ENCODE measurements at places on chromosomes 3 and 15. TPM values are rescaled to one million over a fixed set of nuclear protein-coding genes. Genes with fewer than 3 reads are reported as not detected.

DNA sequence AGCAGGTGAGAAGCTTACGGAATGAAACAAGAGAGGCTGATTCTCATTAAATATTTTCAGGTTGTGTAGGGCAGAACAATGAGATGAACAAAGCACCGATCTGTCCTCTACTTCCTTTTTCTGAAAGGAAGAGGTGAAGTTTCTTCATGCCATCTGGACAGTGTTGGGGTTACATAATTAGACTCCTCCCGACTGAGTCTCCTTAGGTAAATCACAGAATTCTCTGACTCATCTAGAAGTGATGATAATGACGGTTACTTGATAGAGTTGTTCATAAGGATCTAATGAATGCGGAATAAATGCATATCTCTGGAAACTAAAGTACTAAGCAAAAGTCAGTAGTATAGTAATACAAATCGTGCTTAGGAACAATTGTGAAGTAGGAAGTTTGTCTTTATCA is 21.2 kb downstream of the CRTC3 start:
- peaks cover 9% of the 10 kb centered on the region for H3K4me1 ChIP-seq
- no peaks in the 10 kb centered on the region for H3K27me3 ChIP-seq
- no peak for DNase-seq
- no peak overlapping the region for H3K27ac ChIP-seq
- no peak overlapping the region for H3K4me3 ChIP-seq

The TLR9 gene
- 0.81 TPM for total RNA-seq

GRCh38 chr15:90326441-90326840 is 25.6 kb upstream of the ZNF774 start:
- no peaks in the 10 kb centered on the region for H3K4me1 ChIP-seq
- no peak for DNase-seq
- H3K27me3 ChIP-seq, result no peaks in the 10 kb centered on the region
- no peaks in the 10 kb centered on the region for H3K36me3 ChIP-seq

- DNase-seq, result no peak
- H3K27ac ChIP-seq, result no peak overlapping the region
- peaks cover 4% of the 10 kb centered on the region for H3K36me3 ChIP-seq
- H3K4me3 ChIP-seq, result no peak overlapping the region
Measured at GRCh38 chr3:64234571-64234970, 9.3 kb upstream of the PRICKLE2 start.

- no peaks in the 10 kb centered on the region for H3K36me3 ChIP-seq
- H3K4me3 ChIP-seq, result no peak overlapping the region
- DNase-seq, result no peak
- H3K27ac ChIP-seq, result no peak overlapping the region
Measured at GRCh38 chr15:69086427-69087204, 72.1 kb downstream of the NOX5 start.

The IL5RA gene
- total RNA-seq, result not detected

DNA sequence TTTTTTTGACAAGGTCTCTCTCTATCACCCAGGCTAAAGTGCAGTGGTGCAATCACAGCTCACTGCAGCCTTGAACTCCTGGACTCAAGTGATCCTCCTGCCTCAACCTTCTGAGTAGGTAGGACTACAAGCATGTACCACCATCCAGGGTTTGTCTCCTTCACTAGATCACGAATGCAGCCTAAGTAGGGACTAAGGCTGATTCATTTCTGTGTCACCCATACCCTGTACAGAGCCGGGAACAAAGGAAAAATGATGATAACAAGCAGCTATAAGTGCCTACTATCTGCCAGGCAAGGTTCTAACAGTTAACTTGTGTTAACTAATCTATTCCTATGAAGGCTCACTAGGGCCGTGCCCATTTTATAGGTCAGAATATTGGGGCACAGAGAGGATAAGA is 7.0 kb downstream of the TMEM40 start:
- H3K4me1 ChIP-seq, result no peaks in the 10 kb centered on the region
- DNase-seq, result no peak
- no peaks in the 10 kb centered on the region for H3K36me3 ChIP-seq
- no peaks in the 10 kb centered on the region for H3K27me3 ChIP-seq

DNA sequence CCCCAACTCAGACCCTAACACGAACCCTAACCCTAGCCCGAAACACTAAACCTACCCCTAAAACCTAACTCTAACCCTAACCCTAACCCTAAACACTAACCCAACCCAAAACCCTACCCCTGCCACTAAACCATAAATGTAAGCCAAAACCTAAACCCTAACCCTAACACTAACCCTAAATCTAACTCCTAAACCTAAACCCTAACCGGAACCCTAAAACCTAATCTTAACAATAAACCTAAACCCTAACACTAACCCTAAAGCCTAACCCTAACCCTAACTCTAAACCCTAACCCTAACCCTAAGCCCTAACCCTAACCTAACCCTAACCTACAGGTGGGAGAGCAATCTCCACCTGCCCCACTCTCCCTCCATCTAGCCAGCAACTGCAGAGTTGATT is 152.3 kb downstream of the OR4M2 start:
- no peak overlapping the region for H3K4me3 ChIP-seq
- no peak overlapping the region for H3K27ac ChIP-seq
- H3K36me3 ChIP-seq, result no peaks in the 10 kb centered on the region
- no peaks in the 10 kb centered on the region for H3K4me1 ChIP-seq

- no peak overlapping the region for H3K27ac ChIP-seq
- H3K4me1 ChIP-seq, result no peaks in the 10 kb centered on the region
- H3K36me3 ChIP-seq, result no peaks in the 10 kb centered on the region
- no peak overlapping the region for H3K4me3 ChIP-seq
Measured at GRCh38 chr15:70259028-70259424, 161.3 kb upstream of the TLE3 start.

DNA sequence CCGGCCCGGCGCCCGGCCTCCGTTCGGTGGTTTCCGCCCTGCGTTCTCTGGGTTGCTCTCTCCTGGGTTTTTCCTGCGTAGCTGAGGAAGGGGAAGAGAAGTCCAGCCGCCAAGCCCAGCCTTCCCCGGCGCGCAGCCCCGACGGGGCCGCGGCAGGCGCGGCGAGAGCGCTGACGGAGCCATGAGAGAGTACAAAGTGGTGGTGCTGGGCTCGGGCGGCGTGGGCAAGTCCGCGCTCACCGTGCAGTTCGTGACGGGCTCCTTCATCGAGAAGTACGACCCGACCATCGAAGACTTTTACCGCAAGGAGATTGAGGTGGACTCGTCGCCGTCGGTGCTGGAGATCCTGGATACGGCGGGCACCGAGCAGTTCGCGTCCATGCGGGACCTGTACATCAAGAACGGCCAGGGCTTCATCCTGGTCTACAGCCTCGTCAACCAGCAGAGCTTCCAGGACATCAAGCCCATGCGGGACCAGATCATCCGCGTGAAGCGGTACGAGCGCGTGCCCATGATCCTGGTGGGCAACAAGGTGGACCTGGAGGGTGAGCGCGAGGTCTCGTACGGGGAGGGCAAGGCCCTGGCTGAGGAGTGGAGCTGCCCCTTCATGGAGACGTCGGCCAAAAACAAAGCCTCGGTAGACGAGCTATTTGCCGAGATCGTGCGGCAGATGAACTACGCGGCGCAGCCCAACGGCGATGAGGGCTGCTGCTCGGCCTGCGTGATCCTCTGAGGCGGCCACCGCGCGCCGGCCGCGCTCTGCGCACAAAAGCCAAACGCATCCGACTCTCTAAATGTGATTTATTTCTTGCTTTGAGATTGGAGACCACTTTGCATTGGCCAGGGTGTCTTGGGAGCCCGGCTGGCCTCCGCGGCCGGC is 727 bp downstream of the RAP2B start:
- peaks cover 2% of the 10 kb centered on the region for H3K4me1 ChIP-seq
- no peaks in the 10 kb centered on the region for H3K27me3 ChIP-seq
- DNase-seq, result peak; percentile 58
- H3K36me3 ChIP-seq, result no peaks in the 10 kb centered on the region

The ZBBX gene
- total RNA-seq, result not detected

DNA sequence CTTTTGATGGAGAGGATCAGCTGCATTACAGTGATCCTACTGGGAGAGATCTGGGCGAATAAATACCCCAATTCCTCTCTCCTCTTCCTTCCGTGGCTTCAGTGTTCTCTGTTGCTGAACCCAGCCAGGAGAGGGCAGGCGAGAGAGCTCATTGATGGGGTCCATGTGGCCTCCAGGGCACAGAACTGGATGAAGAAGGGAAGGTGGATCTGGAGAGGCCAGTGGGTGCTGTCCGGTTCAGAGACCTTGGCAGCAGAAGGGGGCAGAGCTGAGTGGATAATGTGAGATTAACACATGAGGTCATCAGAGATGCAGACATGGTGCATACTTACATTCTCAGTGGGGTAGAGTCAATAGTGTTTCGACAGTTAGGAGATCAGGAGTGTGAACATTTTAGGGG is 193.6 kb downstream of the CLSTN2 start:
- H3K4me3 ChIP-seq, result no peak overlapping the region
- peaks cover 1% of the 10 kb centered on the region for H3K27me3 ChIP-seq
- no peaks in the 10 kb centered on the region for H3K4me1 ChIP-seq

The KBTBD12 gene
- total RNA-seq, result 7.6 TPM

DNA sequence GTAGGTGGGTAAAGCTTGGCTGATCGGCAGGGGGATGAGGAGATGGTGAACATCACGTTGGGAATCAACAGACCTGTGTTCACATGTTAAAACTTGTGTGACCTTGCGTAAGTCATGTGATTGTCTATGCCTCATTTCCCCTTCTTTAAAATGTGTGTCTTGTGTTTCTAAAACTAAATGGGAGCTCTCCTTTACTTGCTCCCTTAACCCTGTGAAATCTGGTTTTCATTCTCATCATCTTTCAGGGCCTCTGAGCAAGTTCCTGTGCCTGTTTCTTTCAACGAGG is 29.7 kb upstream of the IREB2 start:
- no peak overlapping the region for H3K27ac ChIP-seq
- H3K4me1 ChIP-seq, result no peaks in the 10 kb centered on the region
- no peaks in the 10 kb centered on the region for H3K36me3 ChIP-seq

The SERPINI2 gene
- 0.49 TPM for total RNA-seq

The SLC9C1 gene
- 0.81 TPM for total RNA-seq

DNA sequence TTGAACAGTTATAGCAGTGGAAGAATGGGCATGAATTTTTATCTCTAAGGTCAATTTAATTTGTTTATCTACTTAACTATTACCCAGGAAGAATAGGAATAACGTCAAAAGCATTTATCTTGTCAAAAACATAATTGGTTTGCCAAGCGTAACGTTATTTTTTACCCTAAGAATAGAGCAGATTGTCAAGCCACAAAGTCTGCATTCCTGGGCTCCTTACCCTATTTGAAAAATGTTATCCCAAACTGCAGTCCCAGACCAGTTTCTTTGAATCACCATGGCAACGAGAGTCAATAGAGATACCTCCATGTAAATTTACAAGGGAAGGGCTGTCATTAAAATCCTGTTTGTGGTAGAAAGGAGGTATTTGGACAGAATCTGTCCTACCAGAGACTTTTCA is 61.1 kb downstream of the CPNE4 start:
- no peaks in the 10 kb centered on the region for H3K27me3 ChIP-seq
- H3K27ac ChIP-seq, result peak overlapping the region; percentile 36
- DNase-seq, result no peak
- no peaks in the 10 kb centered on the region for H3K36me3 ChIP-seq
- H3K4me1 ChIP-seq, result peaks cover 14% of the 10 kb centered on the region

The ZNF80 gene
- 0.15 TPM for total RNA-seq

GRCh38 chr3:158602227-158602626 is 31.2 kb downstream of the MLF1 start:
- no peak overlapping the region for H3K4me3 ChIP-seq
- no peak overlapping the region for H3K27ac ChIP-seq
- H3K27me3 ChIP-seq, result no peaks in the 10 kb centered on the region
- no peak for DNase-seq
- H3K36me3 ChIP-seq, result no peaks in the 10 kb centered on the region
- no peaks in the 10 kb centered on the region for H3K4me1 ChIP-seq

The ZBTB38 gene
- total RNA-seq, result 132 TPM

DNA sequence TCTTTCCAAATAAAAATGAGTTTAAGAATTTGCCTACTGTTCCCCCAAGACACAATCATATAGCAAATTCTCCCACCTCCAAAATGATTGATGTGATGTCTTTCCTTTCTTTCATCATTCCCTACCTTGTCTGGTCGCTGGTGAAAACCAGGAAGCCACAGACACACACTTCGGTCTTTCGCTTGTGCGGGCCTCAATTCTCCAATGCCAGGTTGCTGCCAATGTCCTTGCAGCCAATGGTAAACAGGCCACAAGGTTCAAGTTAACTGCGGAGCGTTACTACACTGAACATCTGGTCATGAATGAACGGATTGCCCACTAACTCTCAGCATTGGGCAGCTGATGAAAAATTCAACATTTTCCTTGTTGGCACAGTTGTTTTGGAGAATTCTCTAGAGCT is 192.2 kb downstream of the FOXP1 start:
- DNase-seq, result no peak
- H3K27me3 ChIP-seq, result no peaks in the 10 kb centered on the region
- H3K27ac ChIP-seq, result no peak overlapping the region
- H3K36me3 ChIP-seq, result no peaks in the 10 kb centered on the region

The OR5K1 gene
- total RNA-seq, result not detected

- H3K4me1 ChIP-seq, result no peaks in the 10 kb centered on the region
- no peaks in the 10 kb centered on the region for H3K36me3 ChIP-seq
- H3K27me3 ChIP-seq, result no peaks in the 10 kb centered on the region
Measured at GRCh38 chr3:58008141-58009025, at the start of gene FLNB. TSS of gene FLNB (plus strand) at chr3:58008422. CDS start at chr3:58008565, 143 bp downstream.

- H3K27ac ChIP-seq, result no peak overlapping the region
- H3K27me3 ChIP-seq, result no peaks in the 10 kb centered on the region
- no peaks in the 10 kb centered on the region for H3K36me3 ChIP-seq
- H3K4me3 ChIP-seq, result no peak overlapping the region
- H3K4me1 ChIP-seq, result no peaks in the 10 kb centered on the region
- no peak for DNase-seq
Measured at GRCh38 chr15:88262064-88262463, 5.5 kb upstream of the NTRK3 start.

DNA sequence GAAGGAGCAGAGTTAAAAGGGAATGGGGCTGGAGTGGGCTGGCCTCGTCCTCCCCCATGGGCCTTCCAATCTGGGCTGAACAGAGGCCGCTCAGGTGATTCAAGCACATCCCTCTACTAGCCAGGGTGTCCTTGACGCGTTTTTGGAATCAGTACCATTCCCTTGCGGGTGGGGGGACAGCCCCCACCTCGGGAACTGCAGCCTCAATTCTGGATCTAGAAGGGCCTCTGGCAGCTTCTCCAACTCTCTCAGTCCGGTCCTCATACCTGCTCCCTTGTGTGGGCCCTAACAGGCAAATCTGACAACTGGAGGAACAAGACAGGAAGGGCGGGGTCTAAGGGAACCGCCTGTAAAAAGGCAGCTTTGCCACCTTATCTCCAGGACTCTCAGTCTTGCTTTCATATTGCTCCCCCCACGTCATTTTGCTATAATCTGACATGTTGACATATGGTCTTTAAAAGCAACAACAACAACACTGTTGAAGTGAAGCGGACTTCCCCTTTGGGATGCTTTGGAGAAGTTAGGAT is 802 bp upstream of the CHRNB4 start:
- no peaks in the 10 kb centered on the region for H3K27me3 ChIP-seq
- peaks cover 3% of the 10 kb centered on the region for H3K4me1 ChIP-seq
- no peaks in the 10 kb centered on the region for H3K36me3 ChIP-seq
- H3K27ac ChIP-seq, result no peak overlapping the region
- no peak overlapping the region for H3K4me3 ChIP-seq
- no peak for DNase-seq

GRCh38 chr3:72960812-72961518 is 35.6 kb upstream of the PPP4R2 start:
- no peaks in the 10 kb centered on the region for H3K27me3 ChIP-seq
- DNase-seq, result no peak
- H3K4me1 ChIP-seq, result no peaks in the 10 kb centered on the region
- H3K27ac ChIP-seq, result no peak overlapping the region
- no peak overlapping the region for H3K4me3 ChIP-seq

All from aorta (tissue), 5 donors.